SHP77 (cell line): ENCODE measurements at places on chromosomes 7 and 10.

GRCh38 chr7:13880789-13881188, 108.7 kb downstream of the ETV1 start:
- no peak for DNase-seq

DNA sequence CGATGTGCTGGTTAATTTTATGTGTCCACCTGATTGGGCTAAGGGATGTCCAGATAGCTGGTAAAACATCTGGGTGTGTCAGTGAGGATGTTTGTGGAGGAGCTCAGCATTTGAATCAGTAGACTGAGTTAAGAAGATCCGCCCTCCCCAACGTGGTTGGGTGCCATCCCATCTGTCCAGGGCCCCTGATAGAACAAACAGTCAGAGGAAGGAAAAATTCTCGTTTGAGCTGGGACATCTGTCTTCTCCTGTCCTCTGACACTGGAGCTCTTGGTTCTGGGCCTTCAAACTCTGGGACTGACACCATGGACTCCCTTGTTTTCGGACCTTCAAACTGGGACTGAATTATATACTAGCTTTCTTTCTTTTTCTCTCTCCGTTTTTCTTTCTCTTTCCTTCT, 59.6 kb downstream of the CARD11 start:
- DNase-seq: no peak

- DNase-seq: peak; percentile 79
Observed at GRCh38 chr7:3592401-3593134, 291.5 kb downstream of the SDK1 start.

GRCh38 chr10:113216102-113216501, 266.1 kb downstream of the TCF7L2 start:
- DNase-seq: no peak

GRCh38 chr7:157516311-157516710, 179.5 kb downstream of the DNAJB6 start:
- no peak for DNase-seq

GRCh38 chr10:95644901-95645300, 11.6 kb downstream of the ALDH18A1 start:
- no peak for DNase-seq

DNA sequence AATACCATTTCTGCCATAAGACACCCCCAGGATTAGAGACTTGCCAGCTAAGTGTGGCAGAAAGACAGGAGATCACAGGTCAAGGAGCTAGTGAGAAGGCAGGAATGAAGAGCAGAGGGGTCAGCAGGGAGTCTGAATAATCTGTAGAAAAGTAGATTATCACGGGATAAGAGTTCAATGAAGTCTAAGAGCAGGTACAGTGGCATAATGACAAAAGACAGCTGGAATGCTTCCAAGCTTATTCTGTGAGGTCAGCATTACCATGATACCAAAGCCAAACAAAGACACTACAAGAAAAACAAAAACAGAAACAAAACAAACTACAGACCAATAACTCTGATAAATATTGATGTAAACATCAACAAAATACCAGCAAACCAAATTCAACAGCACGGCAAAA, 20.8 kb downstream of the PILRA start:
- no peak for DNase-seq

DNA sequence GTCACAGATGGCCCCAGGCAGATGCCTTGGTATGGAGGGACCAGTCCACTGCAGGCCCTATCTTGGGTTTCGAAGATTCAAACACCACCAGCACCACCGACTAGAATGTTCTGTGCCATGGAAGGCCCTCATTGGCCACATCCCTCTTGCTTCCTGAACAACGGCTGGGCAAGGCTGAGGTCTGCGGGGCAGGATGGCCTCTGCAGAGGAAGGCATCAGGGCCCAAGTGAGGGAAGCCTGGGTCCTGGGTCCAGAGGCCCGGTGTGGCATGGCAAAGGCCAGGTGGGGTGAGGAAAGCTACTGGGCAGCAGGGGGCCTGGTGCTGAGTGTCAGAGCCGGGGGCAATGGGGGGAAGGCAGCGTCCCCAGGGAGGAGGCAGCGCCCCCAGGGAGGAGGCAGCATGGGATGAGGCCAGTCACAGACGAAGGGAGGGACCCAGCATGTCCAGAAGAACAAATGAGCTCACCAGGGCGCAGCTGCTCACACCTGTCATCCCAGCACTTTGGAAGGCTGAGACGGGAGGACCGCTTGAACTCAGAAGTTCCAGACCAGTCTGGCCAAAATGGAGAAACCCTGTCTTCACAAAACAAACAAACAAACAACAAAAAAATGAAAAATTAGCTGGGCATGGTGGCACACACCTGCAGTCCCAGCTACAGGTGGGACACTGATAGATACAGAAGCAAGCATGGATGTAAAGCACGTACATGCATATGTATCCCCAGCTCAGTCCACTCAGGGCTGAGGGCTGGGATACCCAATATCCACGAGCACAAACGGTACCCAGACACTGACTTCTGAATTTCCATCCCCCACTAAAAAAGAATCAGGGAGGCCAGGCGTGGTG, 64.4 kb downstream of the PROSER2 start:
- DNase-seq: no peak

- no peak for DNase-seq
Observed at GRCh38 chr10:111874576-111874975, 309.0 kb downstream of the GPAM start.

- no peak for DNase-seq
Observed at GRCh38 chr7:38306171-38306570, 32.7 kb upstream of the TARP start.

DNA sequence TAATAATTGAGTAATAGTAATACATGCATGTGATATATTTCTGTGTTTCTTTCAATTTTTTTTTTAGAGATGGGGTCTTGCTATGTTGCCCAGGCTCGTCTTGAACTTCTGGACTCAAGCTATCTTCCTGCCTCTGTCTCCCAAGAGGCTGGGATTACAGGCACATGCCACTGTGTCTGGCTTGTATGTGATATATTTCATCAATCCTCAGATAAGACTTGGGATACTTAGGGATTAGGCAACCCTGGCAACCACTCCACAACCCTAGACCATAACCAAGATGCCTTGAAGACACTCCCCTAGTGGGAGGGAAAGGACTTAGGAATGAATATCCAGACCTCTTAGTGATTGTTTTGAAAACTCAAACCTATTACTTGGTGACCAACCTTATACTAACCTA, 154.8 kb downstream of the CCDC3 start:
- DNase-seq: no peak

GRCh38 chr10:119373294-119374102, 166.1 kb downstream of the GRK5 start:
- DNase-seq: no peak

GRCh38 chr10:22444219-22444788, 99.0 kb downstream of the SPAG6 start:
- DNase-seq: no peak

- DNase-seq: no peak
Observed at GRCh38 chr7:70719125-70719524, 412.8 kb upstream of the GALNT17 start.

- no peak for DNase-seq
Observed at GRCh38 chr10:75117995-75118394, 6.5 kb downstream of the SAMD8 start.

GRCh38 chr10:74322141-74322540, 171.1 kb downstream of the ADK start:
- no peak for DNase-seq

- DNase-seq: no peak
Observed at GRCh38 chr10:76769161-76769560, 868.4 kb downstream of the KCNMA1 start.

GRCh38 chr10:72483471-72483870, 128.8 kb upstream of the DNAJB12 start:
- DNase-seq: no peak

GRCh38 chr7:54161621-54162020, 380.6 kb upstream of the VSTM2A start:
- DNase-seq: no peak

DNA sequence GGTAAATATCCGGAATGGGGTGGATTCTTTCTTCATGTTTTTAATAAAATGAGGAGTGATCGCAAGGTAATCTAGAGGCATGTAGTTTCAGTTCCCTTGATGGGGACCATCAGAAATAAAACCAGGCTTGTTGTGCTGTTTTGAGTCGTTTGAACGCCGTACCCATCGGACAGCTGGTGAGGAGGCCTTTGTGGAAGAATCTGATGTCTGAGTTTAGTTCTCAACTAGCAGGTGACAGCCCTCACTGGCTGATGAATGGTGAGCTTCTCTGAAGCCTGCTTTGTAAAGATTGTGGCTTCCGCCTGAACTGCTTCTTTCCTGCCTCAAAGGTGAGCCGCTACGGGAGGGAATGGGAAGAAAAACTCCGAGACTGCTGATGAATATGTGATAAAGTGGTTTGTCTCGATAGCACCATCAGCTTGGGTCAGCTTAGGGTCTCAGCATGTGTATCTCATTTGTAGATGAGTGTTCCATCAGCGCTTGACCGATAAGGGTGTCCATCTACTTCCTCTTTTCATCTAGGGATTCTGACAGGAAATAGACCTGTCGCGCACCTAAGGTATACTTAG, 977 bp downstream of the TMEM248 start:
- no peak for DNase-seq

GRCh38 chr10:33204031-33204430, 130.4 kb downstream of the NRP1 start:
- no peak for DNase-seq

DNA sequence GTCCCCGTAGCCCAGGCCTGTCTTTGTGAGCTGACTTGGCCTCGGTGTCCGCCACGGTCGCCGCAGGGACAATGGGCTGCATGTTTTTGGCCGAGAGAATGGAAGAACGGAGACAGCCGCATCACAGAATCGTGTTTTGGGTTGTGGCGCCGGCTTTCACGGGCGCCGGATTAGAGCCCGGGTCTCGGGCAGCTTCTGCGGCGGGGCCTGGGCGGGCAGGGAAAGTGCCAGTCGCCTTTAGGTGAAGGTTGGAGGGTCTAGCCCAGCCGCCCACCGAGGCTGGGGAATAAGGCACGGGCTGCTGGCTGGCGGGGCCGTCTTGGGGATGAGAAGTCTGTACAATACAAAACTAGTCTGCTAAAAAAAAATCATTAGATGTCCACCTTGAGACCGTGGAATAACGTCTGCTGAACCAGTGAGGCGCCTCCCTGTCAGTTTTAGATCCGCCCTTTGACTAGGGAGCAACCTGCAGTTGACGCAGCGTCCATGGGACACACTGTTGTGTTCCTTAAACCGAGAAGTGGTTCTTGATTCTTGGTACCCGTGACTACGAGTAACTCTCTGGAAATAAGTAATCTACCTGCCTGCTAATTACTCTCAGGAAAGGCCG, 577 bp downstream of the DNAJB9 start:
- DNase-seq: peak; percentile 8

DNA sequence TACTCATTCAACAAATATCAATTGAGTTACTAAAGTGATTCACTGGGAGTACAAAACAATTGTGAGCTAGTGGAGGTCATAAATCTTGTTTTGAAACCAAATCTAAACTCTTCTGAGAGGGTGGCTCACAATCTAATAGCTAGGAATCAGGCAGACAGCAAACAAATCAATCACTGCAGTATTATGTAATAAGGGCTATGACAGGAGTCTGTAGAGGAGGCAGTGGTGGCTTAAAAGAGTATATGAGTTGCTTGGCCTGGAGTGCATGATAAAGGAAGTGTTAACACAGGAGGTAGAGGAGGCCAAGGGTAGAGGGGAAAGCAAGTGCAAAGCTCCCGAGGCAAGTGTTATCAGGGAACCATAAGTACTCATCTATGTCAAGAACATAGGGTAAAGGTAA, 16.5 kb downstream of the MYPN start:
- no peak for DNase-seq

DNA sequence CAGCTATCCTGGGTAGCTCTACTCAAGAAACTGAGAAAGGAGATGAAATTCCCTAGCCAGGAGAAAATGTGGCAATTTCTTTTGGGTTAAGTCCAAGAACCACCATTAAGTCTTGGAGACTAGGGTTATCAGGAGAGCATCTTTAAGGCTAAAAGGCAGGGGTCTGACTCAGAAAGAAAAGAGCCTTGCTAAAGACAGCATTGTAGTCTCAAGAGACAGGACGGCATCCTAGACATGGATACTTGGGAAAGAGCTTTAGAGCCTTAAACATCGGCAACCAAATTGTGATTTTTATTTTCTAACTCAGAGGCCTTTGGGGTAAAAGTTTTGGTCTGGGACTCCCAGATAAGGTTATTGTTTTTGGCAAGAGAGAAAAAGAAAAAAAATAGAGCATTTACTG, 83.1 kb downstream of the FAS start:
- DNase-seq: no peak

GRCh38 chr10:125165584-125166573, 5.5 kb upstream of the CTBP2 start:
- no peak for DNase-seq

DNA sequence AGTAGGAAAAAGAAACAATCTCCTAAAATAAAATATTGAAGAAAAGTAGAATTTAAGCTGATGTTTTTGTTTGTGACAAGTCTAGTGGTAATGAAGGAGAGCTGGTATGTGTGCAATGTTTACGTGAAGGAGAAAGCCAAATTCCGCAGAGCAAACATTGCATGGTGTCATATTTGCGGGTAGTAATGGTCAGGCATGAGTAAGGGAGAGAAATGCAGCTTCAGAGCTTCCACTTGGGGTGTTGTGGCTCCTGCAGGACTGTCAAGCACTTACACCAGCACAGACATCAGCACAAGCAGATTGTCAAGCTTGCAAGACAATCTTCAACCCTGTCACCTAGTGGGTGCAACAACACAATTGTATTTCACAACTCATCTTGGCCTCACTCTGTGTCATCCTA, 136.5 kb upstream of the ETV1 start:
- no peak for DNase-seq

DNA sequence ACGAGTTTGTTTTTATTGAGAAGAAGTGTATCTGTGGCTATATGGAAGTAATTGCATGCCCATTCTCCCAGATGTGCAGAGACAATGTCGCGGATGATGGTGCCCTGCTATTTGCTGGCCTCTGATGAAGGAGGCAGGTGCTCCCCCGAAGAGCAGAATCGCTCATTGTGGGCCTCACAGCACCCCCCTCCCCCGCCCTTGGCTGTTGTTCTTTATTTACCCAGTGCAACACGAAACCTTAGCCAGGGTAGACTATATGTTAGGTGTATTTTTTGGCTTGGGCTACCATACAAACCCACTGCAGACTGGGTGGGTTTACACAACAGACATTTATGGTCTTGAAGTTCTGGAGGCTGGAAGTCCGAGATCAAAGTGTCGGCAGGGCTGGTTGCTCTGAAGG, 3.4 kb upstream of the ADCY1 start:
- DNase-seq: no peak

DNA sequence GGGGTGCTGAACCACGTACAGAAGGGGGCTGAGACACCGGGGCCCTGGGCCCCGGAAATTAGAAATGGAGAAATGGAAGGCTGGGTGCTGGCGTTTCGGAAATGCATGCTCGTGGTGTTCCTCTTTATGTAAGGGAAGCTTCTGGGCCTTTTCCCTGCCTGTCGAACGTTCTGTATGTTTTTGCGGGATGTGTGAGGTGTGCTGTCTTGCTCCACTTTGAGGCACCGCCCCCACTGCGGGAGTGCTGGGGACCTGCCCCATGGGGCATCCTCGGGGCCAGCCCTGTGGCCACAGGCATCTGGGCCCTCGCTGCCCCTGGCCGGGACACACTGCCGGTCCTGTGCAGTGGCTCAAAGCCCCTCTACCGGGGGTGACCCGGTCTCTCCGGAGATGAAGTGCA, 1.7 kb upstream of the VENTX start:
- no peak for DNase-seq
